Tongue (tissue), 3 donors: ENCODE measurements at places on chromosomes 11 and 22. TPM values are rescaled to one million over a fixed set of nuclear protein-coding genes. Genes with fewer than 3 reads are reported as not detected.
A peak's percentile ranks its signal among the peaks of the same experiment; 100 is the strongest.

DNA sequence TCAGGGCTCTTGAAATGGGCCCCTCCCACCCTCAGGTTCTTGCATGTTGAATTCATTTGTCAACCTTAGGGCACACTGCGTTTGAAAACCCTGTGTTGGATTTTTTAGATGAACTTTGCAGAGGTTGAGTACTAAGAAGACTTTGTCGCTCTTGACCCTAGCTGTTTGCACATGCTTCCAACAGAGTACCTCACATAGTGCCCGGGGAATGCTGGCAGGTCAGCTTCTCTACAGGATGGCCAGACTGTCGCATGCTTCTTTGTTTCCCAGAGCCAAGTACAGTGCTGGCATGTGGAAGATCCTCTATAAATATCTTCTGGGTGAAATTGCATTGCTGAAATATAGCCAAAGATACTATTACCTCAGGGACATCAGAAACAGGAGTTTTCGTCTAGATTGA lies 59.9 kb downstream of the FAT3 start:
- no peak for DNase-seq

DNA sequence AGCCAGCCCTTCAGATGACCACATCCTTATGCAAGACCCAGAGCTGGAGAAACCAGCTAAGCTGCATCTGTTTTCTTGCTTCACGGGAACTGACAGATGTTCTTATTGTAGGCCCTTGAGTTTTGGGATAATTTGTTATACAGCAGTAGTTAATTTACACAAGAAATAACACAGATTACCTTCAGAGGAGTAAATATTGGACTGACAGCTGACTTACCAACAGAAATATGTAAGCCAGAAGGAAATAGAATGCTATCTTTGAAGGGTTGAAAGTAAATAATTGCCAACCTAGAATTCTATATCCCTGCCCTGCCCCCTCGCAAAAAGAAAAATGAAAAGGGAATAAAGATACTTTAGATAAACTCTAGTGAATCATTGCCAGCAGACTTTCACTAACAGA lies 124.1 kb downstream of the WNT7B start:
- DNase-seq: no peak

DNA sequence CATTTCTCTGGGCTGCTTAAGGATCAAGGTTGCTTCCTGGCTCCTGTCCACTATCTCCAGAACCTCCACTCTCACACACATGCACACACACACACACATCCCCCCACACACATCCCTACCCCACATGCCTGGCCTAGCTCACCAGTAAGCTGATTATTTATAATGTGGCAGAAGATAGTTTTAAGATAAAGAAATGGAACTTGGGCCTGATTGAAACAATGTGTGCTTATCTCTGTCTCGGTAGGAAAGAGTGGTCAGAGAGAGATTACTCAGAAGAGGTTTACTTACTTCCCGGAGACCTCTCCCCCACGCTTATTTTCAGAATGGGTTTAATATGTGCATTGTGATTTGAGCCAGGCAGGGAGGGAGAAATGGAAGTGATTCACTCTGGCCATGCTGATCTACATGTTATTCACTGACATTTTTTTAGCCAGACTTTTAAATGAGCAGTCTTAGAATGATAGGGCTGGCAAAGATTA lies 422.4 kb downstream of the TENM4 start:
- DNase-seq: no peak

DNA sequence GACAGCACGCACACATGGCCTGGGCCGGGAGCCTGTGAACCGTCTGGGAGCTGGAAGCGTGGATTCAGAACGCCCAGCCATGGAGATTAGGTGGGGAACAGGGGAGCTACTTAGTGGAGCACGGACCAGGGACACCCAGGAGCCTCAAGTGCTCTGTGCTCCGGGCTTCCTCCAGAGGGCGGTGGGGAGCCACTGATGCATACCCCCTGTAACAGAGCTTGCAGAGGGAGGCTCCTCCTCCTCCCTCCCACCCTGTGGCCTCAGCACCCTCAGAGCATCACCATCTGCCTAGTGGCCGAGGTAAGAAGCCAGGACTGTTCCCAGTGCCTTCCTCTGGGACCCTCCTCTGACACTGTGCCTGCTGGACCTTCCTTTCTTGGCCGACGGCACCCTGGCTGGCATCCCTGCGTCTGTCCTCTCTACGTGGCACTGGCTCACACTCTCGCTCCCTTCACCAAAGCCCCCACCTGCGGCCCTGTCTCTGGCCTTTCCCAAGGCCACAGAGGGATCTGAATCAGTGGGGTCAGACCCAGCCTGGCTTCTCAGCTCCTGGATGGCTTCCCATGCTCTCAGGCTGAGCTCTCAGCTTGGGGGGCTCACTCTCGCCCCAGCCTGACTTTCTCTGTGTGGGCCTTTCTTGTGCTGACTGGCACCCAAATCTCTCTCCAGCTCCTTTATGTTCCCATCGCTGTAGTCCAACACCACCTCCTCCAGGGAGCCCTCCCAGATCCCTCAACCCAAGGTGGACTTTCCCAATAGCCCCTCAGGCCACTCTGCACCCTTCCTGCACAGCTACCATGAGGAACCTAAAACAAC lies 780.9 kb downstream of the BRD1 start:
- DNase-seq: peak; percentile 76

- DNase-seq: no peak
Measured at GRCh38 chr11:73274722-73275380, 2.7 kb downstream of the P2RY6 start.

- DNase-seq: peak; percentile 67
Measured at GRCh38 chr11:13983081-13983751, 20.7 kb downstream of the SPON1 start.

GUCY1A2 gene
- total RNA-seq: 25.6 TPM

DNA sequence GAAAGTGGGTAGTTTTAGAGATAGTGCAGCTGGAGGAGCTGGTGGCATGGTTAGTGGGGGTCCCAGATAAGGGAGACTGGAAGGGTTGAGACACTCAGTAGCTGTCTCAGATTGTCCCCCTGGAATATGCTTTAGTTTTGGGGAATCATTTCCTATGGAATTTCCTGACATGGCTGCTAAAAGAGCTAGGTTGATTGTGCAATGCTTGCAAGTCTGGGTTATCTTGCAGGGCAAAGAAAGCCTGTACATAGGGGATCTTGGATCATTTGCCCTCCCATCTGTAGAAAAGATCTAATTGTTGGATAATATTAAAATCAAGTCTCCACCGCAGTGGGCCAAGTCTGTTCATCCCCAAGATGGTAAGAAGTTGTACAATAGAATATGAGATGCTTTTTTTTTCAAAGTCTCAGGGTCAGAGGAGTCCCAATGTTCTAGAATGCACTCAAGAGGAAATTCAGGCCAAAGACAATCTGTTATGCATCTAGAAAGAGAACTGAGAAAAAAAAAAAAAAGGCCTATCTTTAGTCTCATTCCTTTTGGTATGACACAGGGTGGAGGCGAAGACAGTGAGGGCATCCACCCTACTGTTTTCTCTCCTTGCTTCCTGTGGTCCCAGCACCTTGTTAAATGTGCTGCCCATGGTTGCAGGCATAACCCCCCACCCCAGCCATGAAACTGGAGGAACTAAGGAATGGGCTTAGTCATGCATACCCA lies 20.2 kb downstream of the MS4A6E start:
- DNase-seq: no peak

GRCh38 chr11:130442737-130443136 lies 5.7 kb upstream of the ADAMTS15 start:
- peak; percentile 93 for DNase-seq

DNA sequence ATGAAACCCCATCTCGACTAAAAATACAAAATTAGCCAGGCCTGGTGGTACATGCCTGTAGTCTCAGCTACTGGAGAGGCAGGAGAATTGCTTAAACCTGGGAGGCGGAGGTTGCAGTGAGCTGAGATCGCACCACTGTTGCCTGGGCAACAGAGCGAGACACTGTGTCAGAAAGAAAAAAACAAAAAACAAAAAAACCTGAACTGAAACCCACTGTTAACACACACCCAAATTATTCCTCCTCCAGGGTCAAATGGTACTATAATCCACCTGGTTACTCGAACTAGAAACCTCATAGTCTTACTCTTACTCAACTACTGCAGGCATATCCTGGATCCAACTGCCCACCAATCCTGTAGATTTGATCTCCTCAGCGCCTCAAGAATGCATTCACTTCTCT lies 35.5 kb downstream of the USP28 start:
- no peak for DNase-seq

NCR3LG1 gene
- total RNA-seq: 1.0 TPM

TPBGL gene
- total RNA-seq: 0.51 TPM

MGAT3 gene
- 2.9 TPM for total RNA-seq

- peak; percentile 48 for DNase-seq
Measured at GRCh38 chr11:62806611-62807121, 1.4 kb upstream of the NXF1 start.

DNA sequence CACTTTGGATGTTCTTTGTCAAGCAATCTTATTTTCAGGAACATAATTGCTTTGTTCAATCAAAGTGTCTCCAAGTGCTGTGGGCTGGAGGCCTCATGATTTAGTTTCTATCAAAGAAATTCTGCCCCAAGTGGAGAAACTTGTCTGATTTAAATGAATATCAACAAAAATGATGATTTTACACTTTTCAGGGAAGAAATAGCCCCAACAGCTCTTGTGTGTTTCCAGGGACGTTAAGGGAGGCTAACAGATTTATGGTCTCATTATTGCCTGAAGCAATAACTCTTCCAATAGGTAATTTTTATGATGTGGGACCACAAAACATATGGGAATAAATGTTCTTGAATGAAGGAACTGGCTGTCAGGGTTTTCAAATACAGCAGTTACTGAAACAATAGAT lies 699.1 kb downstream of the FAM181B start:
- no peak for DNase-seq

DNA sequence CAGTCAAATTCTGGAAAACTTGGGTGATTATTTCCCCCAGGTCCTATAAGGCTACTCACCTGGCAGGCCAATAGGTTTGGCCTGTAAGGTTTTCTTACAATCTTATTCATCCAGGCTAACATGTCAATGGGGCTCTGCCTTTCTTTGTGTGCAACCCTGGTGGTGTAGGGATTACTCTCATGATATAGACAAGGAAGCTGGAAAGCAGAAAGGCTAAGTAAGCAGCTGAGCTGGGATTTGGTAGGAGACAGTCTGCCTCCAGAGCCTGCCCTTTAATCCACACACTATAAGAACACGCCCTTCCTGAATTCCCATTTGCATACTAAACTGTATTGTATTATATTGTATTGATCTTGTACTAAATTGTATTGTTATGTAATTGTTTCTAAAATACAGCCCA lies 373.3 kb upstream of the CCDC90B start:
- DNase-seq: no peak

MS4A6E gene
- total RNA-seq: not detected

GRCh38 chr11:35787013-35787504 lies 124.5 kb downstream of the TRIM44 start:
- DNase-seq: no peak

- DNase-seq: no peak
Measured at GRCh38 chr11:106446302-106446701, 368.8 kb downstream of the AASDHPPT start.

ADM gene
- 51.2 TPM for total RNA-seq

RTN4RL2 gene
- 0.21 TPM for total RNA-seq

DSCAML1 gene
- total RNA-seq: 0.31 TPM

SLC37A4 gene
- 8.8 TPM for total RNA-seq

DNA sequence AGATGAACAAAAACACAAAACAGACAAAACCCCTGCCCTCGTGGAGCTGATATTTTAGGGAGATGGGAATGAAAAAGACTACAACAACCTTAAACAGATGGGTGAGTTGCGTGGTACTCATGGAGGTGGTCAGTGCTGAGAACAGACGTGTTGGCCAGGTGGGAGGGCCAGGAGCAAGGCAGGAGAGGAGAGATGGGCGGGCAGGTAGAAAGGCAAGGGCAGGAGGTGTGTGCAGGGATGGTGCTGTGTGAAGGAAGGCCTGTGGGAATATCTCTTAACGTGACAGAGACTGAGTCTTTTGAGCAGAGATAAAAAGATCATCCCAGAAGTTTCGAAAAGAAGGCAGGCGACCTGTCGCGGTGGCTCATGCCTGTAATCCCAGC lies 7.0 kb downstream of the GAL start:
- DNase-seq: no peak

FOLR2 gene
- 5.6 TPM for total RNA-seq

IGF2 gene
- 1,514 TPM for total RNA-seq

SLC1A2 gene
- total RNA-seq: 2.2 TPM

TRIM64 gene
- total RNA-seq: not detected

JOSD1 gene
- total RNA-seq: 47.1 TPM

- DNase-seq: peak; percentile 76
Measured at GRCh38 chr11:72685560-72686480, 11.6 kb upstream of the PDE2A start.

FGF3 gene
- total RNA-seq: not detected

- DNase-seq: no peak
Measured at GRCh38 chr22:18991821-18992442, 55.8 kb upstream of the PRODH start.

OR51B6 gene
- not detected for total RNA-seq

DNA sequence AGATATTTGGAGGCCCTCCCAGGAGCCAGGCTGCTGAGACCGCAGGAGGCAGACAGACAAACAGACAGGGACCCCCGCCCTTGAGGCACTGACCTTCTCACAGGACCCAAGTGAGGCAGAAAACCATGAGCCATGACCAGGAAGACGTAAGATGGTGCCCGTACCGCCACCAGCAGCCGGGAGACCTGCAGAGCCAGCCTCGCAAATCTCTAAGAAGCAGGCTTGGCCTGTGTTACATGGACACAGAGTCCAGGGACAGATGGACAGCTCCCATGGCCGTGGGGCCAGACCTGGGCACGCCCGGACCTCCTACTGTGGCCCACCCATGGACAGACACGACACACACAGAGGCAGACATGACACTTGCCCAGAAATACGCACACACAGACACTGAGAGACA lies 30.7 kb upstream of the TOLLIP start:
- DNase-seq: no peak

GRCh38 chr11:135069890-135070289 lies 657.8 kb upstream of the B3GAT1 start:
- no peak for DNase-seq

GRCh38 chr11:12116425-12117032 lies 6.1 kb downstream of the MICAL2 start:
- DNase-seq: no peak

- no peak for DNase-seq
Measured at GRCh38 chr11:131327421-131327820, 43.0 kb upstream of the NTM start.
